Fibroblast of skin of scalp (primary cell): ENCODE measurements at places on chromosomes 13 and 19.
A peak's percentile ranks its signal among the peaks of the same experiment; 100 is the strongest.

- no peak for DNase-seq
Observed at GRCh38 chr19:2223959-2224358, 12.2 kb downstream of the PLEKHJ1 start.

DNA sequence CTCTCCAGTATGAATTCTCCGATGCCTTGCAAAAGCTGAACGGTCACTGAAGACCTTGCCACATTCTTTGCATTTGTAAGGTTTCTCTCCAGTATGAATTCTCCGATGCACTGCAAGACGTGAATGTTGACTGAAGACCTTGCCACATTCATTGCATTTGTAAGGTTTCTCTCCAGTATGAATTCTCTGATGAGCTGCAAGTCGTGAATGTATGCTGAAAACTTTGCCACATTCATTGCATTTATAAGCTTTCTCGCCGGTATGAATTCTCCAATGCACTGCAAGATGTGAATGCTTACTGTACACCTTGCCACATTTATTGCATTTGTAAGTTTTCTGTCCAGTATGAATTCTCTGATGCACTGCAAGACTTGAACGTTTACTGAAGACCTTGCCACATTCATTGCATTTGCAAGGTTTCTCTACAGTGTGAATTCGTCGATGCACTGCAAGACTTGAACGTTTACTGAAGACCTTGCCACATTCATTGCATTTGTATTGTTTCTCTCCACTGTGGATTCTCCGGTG lies 20.0 kb upstream of the ZNF841 start:
- no peak for DNase-seq

- no peak for DNase-seq
Observed at GRCh38 chr19:19544954-19545591, 7.0 kb downstream of the CILP2 start.

DNA sequence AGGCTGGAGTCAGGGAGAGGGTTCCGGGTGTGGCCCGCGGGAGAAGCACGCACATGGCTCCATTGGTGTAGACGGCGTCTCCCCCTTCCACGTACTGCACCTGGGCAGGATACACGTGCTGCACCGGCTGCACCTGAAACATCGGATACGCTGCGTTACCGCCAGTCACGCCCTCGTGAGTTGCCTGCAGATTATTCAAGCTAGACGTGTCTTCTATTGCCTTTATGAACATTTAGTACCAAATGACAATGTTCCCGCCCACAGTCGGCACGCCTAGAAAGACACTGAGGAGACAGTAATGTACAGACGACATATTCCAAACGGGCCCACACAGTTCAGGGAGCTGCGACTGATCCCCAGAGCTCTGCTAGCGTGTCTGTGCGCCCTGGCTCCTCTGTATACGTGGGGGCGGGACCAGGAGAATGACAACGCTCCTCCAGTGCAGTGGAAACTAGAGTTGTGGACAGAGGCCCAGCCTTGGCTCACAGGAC lies 64.1 kb upstream of the RANBP3 start:
- DNase-seq = no peak

DNA sequence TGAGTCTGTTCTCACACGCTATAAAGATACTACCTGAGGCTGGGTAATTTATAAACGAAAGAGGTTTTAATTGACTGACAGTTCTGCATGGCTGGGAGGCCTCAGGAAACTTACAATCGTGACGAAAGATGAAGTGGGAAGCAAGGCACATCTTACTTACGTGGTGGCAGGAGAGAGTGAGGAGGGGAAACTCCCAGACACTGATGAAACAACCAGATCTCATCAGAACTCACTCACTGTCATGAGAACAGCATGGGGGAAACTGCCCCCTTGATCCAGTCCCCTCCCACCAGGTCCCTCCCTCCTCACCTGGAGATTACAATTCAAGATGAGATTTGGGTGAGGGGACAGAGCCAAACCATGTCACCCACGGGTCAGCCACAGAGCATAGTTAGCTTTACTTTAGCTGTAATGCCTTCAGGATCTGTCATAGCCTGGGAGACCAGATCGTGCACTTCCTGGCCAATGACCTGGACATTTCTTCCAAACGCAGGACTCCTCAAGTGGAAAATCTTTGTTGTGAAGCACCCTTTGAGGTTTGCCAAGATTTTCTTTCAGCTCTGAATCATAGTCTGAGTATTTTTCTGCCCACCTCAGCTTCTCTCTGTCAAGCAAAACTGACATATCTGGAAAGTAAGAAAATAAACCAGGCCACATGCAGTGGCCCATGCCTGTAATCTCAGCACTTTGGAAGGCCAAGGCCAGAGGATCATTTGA lies 25.2 kb upstream of the HIF3A start:
- DNase-seq = peak; percentile 85

DNA sequence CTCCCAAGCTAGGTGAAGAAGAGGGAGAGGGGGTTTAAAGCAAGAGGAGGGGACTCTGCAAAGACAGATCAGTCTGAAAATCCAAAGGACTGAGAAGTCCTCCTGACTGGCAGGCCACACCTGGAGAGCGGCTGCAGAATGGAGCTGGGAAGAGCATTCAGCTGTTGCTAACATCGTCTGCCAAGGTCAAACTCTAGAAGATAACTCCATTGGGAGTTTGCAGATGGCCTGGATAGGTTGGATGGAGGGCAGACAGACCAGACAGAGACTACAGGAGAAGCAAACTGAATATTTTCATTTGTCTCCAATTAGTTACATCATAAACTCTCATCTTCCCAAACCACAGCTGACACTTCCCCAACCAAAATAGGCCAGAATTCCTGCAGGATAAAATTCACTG lies 19.9 kb upstream of the SHISA2 start:
- no peak for DNase-seq

DNA sequence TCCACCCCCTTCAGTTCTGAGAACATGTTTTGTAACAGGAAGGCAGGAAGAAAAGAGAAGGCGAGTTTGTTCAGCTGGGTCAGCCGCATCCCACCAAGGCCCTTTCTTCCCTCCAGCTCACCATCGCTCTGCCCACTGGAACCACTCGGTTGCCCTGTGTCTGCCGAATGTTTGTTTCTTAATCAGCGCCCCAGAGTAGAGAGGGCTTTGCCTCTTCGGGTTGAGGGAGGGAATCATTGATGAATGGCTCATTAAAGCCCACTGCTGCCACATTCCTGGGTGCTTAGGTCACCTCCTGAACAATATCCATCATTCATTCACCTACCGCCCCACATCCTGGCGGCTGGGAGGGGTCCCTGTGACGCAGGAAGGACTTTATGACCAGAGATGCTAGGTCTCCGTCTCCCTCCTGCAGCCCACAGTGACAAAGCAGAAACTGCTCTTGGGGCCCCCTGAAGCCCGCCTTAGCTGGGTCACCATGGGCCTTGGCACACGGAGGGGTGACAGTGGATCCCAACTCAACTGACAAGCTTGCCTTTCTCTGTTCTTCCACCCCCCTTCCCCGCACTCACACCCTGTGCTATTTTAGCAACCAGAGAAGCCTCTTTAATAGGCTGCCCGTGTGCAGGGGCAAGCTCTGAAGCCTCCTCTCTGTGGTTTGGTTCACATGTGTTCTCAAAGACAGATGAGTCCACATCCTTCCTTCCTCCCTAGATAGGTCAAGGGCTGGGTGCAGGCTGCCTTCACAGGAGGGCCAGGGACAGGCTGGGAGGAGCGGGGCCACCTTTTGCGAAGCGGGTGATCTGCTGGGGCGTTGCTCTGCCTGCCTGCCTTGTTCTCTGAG lies 46.2 kb downstream of the ACTN4 start:
- peak; percentile 82 for DNase-seq

DNA sequence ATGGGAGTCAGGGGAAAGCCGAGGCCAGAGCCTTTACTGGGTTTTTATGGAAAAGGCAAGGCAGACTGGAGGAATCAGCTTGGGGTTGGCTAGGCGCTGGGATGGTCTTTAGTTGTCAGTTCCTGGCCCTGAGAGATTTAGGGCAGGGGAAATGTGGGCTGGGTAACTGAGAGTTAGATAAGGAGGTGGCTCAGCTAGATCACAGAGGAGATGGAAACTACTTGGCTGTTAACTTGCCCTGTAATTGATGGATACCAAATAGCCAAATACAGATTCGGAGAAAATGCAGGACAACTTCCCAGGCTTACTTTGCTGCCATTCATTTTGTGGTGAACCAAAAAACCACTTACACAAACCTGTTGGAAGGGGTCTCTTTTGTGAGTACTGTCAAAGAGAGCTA lies 54.0 kb downstream of the LRCH1 start:
- DNase-seq = no peak

DNA sequence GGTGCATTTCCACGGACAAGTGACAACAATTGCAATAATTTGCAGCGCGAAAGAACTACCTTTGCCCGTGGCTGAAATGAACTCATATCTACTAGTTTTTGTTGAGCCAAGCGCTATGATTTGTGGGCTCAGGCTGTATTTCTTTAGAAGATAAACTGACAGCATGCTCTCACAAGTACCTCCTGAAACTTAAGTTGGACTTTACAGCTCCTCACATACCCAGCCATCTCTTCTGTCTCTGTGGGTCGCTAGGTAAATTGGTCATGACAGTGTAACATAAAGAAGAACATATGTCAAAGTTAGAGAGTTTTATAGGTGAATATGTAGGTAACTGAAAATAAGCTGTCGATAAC lies 839 bp downstream of the COG6 start:
- peak; percentile 1 for DNase-seq

- peak; percentile 98 for DNase-seq
Observed at GRCh38 chr13:29923554-29924481, 73.4 kb upstream of the UBL3 start.

- DNase-seq = peak; percentile 22
Observed at GRCh38 chr13:98405107-98405571, 171.8 kb downstream of the STK24 start.

GRCh38 chr19:640161-640558 lies 481 bp downstream of the FGF22 start:
- DNase-seq = no peak

GRCh38 chr19:45607071-45608029 lies 5.3 kb upstream of the GPR4 start:
- peak; percentile 72 for DNase-seq

GRCh38 chr19:10805065-10805757 lies 30.8 kb downstream of the TMED1 start:
- no peak for DNase-seq

DNA sequence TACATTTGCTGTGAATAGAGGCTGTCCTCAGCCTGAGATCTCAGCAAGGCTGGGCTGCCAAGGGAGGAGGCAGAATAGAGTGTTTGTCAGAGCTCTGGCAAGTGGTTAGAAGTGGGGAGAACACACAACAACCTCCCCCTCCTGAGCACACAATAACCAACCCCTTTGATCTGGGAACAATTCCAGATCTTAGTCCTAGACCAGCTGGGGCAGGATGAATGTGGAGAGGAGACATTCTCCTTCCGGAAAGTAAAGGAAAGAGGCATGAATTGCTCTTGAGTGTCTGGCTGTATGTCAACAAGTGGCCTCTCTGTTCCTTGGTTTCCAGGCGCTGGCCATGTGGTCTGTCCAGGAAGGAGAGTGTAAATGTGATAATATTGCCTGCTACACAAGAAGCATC lies 114.9 kb upstream of the TMTC4 start:
- no peak for DNase-seq

DNA sequence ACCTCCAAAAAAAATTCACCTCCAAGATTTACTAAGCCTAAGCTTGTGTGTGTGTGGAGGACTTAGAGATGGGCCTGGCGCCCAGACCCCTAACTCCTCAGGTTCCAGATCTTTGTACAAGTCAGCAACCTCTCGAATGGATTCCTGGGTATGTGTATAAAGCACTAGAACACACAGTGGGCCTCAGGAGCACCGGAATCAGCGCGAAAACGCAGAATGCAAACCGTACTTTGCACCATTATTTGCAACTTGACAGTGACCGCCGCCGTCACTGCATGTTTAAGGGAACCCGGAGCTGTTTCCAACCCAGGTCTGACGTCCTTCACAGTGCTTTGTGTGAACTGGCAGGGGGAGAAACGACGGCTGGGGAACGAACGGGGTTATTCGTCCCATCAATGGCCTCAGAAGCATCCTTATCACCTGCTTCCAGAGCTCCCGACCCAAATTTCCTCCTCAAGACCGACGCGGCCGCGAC lies 688 bp downstream of the ZNF606 start:
- peak; percentile 6 for DNase-seq

GRCh38 chr19:28632371-28633080 lies 580.4 kb downstream of the UQCRFS1 start:
- DNase-seq = no peak

DNA sequence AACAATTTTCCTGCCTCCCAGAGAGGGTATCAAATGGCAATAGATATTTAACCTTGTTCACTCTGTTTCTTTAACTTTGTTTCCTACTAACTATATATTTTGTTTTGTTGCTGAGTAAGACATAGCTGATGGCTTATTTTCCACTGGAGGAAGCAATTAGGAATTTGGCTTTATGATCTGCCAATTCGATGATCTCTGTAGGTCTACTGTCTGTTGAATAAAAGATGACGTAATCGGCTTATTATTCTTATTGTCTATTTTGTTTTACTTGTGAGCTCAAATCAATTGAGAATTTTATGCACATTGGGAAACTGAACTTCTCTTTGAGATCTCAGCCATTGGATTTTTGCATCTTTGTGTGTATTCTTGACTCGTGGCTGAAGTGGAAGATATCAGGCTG lies 862.6 kb downstream of the EFNB2 start:
- DNase-seq = no peak

GRCh38 chr19:55546822-55547614 lies 1.7 kb upstream of the SBK3 start:
- peak; percentile 61 for DNase-seq

DNA sequence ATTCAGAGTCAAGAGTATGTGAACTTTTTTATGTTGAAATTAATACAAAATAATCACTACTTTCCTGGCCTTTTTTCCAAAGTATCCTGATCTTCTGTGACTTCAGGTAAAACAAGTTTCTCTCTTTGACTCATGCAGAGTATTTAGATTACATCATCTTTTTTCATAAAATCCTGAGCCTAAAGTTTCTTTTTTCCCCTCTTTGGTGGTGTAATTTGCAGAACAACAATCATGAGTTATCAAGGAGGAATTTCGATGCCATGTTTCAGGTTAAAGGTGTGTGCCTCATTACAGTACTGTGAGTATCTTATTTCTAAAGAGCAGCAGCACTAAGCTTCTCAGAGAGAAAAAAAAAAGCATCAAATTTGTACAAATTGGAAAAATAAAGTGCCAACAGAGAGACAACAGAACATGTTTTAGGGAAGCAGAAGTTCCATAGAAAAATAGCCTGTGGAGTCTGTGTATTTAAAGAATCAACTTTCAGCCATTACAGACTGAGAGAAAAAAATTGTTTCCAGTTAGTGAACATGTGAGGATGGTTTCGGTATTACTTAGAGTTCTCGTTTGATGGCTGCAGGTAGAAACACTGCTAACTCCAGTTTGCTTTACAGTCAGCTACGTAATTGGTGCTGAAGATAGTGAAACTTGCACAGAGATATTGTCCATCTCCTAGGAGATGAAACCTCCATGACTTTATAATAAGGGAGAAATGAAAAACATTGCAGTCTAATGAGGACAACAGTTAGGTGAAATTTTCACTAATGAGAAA lies 78.1 kb upstream of the PCDH9 start:
- DNase-seq = no peak

DNA sequence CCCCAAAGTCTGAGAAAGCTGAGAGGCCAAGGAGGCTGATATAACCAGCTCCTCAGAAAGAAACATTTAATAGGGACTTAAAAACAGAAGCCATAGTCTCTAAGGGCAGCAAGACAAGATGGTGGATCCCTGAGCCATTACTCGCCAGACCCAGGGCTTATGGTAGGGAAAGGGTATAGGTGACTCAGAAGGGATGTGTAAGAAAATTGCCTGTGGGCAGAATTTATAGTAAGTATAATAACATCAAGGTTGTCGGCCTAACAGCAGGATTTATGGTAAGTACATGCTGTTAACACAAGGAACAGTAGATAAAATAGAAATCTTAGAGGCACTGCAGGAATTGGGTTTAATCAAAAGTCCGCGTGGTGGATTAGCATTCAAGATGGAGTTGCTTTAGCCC lies 14.7 kb downstream of the KBTBD6 start:
- DNase-seq = no peak
